Right lobe of liver (tissue), 6 donors: ENCODE measurements at places on chromosomes 1 and 21. TPM values are rescaled to one million over a fixed set of nuclear protein-coding genes. Genes with fewer than 3 reads are reported as not detected.

Gene EVA1B
- total RNA-seq, result 11.1 TPM

Gene FCRL6
- total RNA-seq, result not detected

GRCh38 chr1:230820568-230820967, 47.8 kb downstream of the C1orf198 start:
- DNase-seq, result no peak

GRCh38 chr1:100350787-100351094, 1.6 kb upstream of the CDC14A start:
- no peak for DNase-seq

GRCh38 chr1:76115171-76115570, 40.6 kb downstream of the ST6GALNAC3 start:
- DNase-seq, result no peak

GRCh38 chr21:31310750-31311149, 33.3 kb downstream of the TIAM1 start:
- no peak for DNase-seq

DNA sequence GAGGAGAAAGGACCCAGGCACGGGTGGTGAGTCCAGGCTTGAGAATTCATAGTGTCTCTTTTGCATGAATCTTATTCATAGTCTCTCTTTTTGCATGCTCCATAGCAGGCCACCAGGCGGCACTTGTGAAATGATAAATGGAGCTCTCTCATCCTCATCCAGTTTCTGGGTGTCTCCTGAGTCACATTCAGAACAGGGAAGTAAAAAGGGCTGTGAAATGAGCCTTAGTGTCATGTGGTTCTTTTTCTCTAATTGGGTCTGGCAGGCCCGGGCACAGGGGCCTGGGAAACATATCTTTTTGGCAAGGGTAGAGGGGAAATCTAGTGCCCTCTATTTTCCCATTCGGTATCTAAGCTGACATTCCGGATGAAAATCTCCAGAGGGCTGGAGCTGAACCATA, 19.1 kb upstream of the NCF2 start:
- DNase-seq, result no peak

DNA sequence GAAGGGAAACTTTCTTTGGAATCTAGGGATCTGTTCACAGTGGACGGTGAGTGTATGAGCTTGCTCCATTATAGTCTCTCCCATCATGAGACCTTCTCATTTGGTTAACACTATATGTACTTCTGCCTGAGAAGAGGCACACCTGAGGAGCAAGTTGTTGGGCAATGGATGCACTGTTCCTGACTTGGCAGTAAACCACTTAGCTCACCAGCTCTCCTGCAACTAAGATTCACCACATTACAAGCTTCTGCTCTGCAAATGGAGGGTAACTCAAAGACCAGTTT, 10.2 kb downstream of the MACF1 start:
- no peak for DNase-seq
